Effector CD4-positive, alpha-beta T cell (primary cell): ENCODE measurements at places on chromosomes 11 and 22.
A peak's percentile ranks its signal among the peaks of the same experiment; 100 is the strongest.

DNA sequence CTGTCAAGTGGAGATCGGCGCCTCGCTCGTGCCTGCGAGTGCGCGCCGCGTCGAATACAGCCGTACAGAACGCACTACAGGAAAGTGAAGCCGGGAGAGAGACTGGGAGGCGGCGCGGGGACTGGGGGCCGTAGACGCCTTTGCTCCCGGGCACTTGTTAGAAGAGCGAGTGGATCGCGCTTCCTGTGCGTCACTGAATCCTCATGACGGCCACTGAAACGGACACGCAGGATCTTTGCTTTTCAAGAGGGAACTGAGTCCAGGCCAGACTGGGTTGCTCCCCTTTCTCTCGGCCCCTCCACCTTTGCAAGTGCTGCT is 314 bp downstream of the RIC8A start:
- no peak for DNase-seq

DNA sequence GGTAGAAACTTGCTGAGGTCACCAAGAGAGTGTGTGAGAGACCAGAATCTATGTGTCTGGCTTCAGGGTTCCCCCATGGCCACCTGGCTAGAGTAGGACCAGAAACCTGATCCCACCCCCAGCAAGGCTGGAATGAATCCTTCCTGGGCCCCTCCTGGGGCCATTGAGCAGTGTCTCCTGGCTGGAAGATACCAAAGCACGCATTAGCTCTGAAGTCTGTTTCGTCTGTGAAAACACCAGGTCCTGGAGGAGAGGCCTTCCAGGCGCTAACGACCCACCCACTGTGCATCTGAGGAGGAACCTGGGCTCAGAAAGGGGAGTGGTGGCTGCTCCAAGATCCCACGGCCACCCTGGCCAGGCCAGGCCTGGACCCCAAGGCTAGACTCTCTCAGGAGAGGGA is 15.5 kb upstream of the TSKU start:
- DNase-seq: no peak

- no peak for DNase-seq
Observed at GRCh38 chr11:66142370-66143263, 72.5 kb downstream of the PACS1 start.

DNA sequence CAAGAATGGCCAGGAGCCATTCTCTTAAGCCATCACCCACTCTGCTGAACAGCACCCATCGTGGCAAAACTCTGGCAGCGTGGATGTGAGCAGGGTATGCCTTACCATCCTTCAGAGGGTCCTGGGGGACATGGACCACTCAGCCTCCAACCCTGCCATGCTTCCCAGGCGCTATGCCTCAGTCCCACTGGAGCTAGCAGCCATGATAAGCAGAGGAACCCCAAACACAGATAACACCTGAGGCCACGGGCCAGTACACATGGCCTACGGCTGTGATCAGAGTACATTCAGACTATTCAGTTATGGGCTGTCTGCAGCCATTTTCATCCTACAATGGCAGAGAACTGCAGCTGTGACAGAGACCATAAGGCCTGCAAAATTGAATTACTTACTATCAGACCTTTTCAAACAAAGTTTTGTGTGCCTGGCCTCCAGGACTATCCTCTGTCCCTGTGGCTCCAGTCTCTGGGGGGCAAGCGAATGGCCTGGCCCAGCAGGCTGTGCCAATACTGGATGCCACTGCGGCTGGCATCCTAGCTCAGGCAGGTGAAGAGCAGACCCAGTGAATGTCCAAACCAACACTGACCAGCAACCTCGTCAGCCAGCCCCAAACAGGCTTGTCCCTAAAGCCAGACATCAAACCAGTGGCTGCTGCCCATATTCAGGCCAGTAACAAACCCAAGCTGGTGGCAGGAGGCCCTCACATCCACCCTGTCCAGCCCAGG is 6.9 kb downstream of the ARVCF start:
- DNase-seq: no peak

- no peak for DNase-seq
Observed at GRCh38 chr11:61756452-61757212, 4.2 kb downstream of the MYRF start.

- no peak for DNase-seq
Observed at GRCh38 chr22:41885116-41885515, 29.8 kb downstream of the SHISA8 start.

DNA sequence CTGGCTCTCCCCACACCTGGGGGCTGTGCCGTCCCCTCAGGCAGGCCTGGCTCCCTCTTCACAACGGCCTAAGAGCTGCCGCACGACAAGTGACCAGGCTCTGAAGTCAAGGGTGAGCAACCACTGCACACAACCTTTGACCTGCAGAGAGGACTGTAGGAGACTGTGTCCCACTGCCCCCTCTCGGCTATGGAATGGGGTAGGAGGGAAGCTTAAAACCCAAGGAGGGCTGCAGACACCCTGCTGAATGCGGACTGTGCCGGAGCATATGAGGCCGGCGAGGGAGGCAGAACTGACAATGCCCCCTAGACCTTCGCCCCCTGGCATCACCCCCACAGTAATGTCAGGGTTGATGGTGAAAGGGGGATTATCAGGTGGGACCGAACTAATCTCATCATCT is 311.9 kb downstream of the CTTN start:
- DNase-seq: no peak

DNA sequence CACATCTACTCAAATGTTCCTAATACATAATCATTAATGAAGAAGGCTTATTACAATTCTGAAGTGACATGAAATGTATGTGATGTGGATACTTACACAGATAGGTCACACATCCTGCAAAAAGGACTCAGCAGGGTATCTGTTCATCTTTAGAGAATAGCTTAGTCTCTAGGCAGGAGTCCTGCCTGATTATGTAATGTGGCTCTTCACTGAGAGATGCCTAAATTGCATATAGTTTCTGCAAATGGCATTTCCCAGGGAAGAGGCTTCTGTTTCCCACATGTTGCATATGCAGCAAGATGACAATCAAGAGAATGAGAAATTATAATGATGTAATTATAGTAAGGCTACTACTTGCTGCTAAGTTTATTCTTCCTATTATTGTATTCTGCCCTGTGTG is 58.8 kb upstream of the SLC36A4 start:
- DNase-seq: no peak

- peak; percentile 20 for DNase-seq
Observed at GRCh38 chr11:113896156-113896879, 8.3 kb upstream of the HTR3B start.

DNA sequence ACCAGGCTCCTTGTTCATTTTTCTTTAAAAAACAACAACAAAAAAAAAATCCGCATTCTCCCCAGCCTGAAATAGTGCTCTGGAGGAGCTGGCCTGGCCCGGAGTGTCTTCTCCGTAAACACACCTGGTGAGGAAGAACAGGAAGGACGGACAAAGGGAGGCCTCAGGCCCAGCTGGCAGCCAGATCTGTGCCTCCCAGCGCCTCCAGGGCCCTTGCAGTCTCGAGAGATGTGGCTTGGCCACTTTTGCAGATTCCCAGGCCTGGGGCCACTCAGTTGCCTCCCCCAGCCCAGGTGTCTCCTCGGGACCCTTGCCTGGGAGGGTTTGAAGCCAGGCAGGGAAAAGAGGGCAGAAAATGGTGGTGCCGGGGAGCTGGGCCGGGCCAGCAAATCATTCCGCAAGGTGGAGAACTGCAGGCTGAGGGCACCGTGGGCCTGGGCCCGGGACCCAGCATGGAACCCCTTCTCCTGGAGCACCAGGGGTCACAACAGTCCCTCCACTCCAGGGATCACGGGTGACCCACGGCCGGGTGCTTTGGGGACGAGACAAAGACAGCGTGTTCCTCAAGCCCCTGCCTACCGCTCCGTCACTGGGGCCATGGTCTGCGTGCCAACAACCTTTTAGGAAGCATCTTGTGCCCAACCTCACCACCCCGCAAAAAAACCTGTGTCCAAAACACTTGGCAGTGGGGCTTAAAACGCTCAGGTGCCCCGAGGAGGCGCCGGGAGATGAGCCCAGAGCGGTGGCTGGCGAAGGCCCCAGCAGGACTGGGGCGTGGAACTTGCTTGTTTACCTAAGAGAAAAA is 67.1 kb upstream of the WNT7B start:
- DNase-seq: no peak

DNA sequence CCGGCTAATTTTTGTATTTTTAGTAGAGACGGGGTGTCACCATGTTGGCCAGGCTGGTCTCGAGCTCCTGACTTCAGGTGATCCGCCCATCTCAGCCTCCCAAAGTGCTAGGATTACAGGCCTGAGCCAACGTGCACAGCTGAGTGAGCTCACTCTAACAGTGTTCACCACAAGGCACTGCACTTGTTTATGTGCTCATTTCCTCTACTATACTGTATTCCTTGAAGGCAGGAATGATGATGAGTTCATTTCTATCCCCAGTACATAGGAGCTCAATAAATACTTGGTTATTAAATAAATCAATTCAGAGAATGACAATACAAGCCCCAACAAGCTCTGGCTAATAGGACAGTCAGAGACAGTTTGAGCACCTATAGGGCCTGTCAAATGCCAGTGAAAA is 29.1 kb downstream of the ALG8 start:
- no peak for DNase-seq

- DNase-seq: no peak
Observed at GRCh38 chr11:86586307-86586706, 86.1 kb downstream of the ME3 start.

DNA sequence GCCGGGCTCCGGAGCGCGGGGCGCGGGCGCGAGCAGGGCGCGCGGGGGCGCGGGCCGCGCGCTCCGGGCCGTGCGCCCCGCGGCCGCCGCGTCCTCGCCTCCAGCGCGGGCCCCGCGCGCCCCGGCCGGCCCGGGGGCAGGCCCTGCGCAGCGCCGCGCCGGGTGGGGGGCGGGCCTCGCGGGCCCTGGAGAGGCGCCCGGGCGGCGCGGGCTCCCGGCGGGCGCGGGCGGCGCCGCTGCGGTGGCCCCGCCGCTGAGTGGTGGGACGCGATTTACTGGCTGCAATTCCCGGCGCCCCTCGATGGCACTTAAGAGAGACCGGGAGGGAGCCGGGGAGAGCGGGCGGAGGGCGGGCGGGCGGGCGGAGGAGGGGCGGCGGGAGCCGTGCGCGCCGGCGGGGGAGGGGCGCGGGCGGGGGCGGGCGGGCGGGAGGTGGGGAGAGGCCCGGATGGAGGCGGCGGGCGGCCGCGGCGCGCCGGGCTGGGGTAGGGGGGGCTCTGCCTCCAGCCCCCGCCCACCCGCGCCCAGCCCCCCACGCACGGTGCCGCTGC is 73.2 kb upstream of the TCF20 start:
- no peak for DNase-seq

DNA sequence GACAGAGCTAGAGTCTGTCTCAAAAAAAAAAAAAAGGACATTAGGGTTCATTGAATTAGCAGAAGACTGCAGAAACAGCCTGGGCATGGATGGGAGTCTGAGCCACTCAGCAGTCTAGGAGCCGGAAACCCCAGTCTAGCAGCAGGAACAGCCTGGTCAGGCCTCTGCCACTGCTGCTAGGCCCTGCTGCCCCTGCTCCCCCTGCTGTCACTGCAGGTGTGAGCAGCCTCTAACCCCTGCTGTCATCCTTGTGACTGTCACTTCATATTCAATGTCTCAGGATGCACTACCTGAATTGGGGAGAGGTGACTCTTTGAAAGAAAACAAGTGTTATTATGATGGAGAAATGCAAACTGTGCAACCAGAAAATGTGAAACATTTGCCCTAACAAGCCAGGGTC is 7.0 kb upstream of the DDX17 start:
- no peak for DNase-seq

DNA sequence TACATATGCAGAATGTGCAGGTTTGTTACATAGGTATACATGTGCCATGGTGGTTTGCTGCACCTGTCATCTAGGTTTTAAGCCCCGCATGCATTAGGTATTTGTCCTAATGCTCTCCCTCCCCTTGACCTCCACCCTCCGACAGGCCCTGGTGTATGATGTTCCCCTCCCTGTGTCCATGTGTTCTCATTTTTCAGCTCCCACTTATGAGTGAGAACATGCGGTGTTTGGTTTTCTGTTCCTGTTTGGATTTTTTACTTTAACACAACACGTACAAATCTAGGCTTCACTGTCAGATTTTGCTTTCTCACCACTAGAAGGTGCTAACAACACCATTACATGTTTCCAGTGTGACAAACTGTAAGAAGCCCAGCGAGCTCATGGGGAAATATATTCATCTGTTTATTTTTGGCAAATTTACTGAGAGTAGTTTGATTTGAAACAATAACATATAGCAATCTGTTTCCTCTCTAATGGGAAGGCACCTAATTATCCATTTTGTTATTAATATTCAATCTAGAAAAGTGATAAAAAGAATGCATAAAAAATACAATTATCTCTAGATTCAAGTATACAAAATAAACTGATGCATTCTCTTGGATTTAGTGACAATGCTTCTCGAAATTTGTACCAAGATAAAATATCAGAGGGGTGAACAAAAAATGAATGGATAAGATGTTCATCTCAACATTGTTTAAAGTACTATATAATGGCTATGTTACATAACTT is 23.2 kb upstream of the BIRC3 start:
- DNase-seq: peak; percentile 31
